ENCODE measurements at places on chromosomes 11 and 22.

DNA sequence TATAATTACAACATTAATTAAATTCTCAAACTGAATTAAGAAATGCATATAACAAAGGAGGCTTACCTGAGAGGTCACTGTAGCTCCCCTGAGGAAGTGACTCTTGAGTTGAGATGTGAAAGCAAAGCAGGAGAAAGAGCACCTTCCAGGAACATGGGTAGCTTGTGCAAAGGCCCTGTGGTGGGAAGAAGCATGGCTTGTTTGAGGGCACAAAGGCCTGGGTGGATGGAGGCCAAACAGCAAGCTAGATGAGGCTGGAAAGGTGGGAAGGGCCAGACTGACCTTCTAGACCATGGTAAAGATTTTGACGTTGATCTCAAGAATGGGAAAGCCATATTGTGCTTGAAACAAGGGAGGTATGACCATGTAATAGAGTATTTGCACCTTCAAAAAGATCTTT lies 155.1 kb downstream of the PKNOX2 start:
- no peak for DNase-seq

GRCh38 chr11:113675003-113675561 lies 31.0 kb downstream of the TMPRSS5 start:
- DNase-seq: no peak

DNA sequence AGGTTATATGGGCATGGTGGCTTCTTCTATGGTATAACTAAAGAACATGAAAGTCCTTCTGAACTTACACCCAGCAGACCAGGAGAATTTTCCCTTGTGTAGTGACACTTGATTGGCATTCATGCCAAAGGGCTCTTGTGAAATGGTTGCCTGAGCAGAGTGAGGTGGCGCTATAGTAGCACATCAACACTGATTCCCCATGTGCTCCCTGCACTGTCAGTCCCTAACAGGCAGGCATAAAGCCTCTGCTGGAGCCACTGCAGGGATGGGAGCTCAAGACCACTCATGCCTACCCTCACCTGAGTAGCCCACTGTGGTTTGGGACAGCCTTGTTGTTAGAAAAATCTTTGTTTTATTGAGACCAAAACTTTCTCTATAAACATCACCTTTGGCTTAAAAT lies 92.6 kb upstream of the LIN7C start:
- DNase-seq: no peak

GRCh38 chr22:43440556-43440955 lies 28.7 kb downstream of the MPPED1 start:
- DNase-seq: no peak

DNA sequence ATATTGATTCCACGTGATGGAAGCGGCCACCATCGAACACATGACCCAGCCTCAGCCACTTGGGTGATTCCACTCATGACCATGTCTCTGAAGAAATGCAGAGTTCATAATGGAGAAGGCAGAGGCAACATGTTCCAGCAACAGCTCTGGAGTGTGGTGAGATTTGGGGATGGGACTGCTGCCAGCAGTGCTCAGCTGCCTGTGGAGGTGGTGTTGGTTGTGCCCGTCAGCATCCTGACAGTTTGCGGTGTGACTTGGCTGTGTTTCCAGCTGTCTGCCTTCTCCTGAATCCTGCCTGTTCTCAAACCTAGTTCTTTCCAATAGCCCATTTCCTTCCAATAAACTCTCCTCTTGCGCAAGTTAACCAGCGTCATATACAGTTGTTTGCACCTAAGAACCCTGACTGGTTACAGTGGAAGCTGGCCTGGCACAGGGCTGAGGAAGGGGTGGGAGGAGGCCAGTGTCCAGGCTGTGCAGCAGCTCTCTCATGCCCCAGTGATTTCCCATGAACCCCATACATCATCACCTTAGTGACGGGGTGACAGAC lies 22.0 kb upstream of the OR8B8 start:
- no peak for DNase-seq

- DNase-seq: no peak
These were observed 28.9 kb downstream of the MICAL2 start for GRCh38 chr11:12139144-12139881.

Measured in stimulated activated CD8-positive, alpha-beta memory T cell treated with anti-CD3 and anti-CD28 coated beads, Interleukin-4, amount 100 ng/mL, for 1 hour (primary cell).